Endodermal cell (in vitro differentiated cells): ENCODE measurements at places on chromosomes 2 and 18. TPM values are rescaled to one million over a fixed set of nuclear protein-coding genes. Genes with fewer than 3 reads are reported as not detected.

The DAPL1 gene
- total RNA-seq: not detected in 3 replicates

The KCNS3 gene
- 2.2 to 11.1 TPM (median 10.2 TPM) in 3 replicates for total RNA-seq

GRCh38 chr18:961644-962355, 57.1 kb downstream of the ADCYAP1 start:
- peak; percentile 84 for DNase-seq

GRCh38 chr2:28137221-28137620, 246.7 kb downstream of the BABAM2 start:
- DNase-seq: no peak

The COL6A3 gene
- 0.27 to 0.56 TPM (median 0.40 TPM) in 3 replicates for total RNA-seq

DNA sequence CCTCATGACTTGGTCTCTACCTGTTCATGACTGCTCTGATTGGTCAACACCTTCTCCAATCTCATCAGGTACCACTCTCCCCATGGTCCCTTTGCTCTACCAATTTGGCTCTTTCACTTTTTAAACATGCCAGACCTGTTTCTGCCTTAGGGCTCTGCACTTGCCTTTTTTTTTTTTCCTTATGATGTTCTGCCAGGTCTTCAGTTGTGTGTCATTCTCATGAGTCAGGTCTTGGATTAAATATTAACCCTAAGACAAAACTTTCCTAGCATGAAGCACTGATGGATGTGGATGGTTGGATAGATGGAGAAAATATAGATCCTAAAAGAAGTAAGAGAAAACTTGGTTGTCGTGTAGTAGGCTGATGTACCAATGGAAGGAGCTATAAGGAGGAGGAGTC, 219.3 kb downstream of the TTC32 start:
- no peak for DNase-seq

DNA sequence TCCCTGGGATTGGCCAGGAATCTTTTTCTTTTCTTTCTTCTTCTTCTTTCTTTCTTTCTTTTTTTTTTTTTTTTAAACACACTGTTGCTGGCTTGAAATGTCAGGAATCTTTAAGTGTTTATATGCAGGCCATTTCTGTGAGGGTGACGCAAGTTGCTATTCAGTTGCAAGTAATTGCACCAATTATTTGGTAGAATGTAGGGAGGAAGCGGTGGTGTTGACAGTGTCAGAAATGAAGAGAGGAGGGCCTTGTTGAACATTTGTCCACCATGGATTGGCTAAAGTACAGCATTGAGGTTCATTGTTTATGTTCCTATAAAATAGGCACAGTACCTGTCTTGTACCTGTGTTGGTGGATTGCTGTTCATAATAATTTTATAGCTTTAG, 6.5 kb downstream of the RPIA start:
- DNase-seq: no peak

GRCh38 chr2:150147889-150148683, 339.4 kb downstream of the RND3 start:
- DNase-seq: no peak

The SDC1 gene
- 6.4 to 20.2 TPM (median 19.2 TPM) in 3 replicates for total RNA-seq

GRCh38 chr2:83470928-83471327, 988.2 kb downstream of the SUCLG1 start:
- DNase-seq: no peak

GRCh38 chr2:180143633-180144337, 136.7 kb upstream of the CWC22 start:
- no peak for DNase-seq

The CREG2 gene
- total RNA-seq: 0.13 and 0.27 TPM in 2 replicates

DNA sequence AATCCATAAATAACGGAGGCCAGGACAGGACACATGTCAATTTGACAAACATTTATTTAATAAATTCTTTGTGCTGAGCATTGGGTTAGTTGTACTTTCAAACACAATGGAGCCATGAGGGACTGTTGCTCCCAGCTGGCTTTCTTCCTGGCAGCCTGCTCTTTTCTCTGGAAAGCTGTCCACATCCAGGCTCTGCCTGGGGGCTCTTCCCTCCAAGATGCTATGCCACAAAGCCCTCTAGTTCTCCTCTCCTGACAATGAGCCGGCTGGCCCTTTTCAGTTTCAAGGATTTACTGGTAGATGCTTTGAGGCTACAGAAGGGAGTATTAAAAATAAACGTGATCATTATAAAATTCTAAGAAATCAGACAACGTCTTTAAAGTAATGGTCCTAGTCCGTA, 44.1 kb upstream of the SLC14A2 start:
- DNase-seq: no peak

- DNase-seq: no peak
These were observed 444 bp upstream of the MMADHC start for GRCh38 chr2:149587950-149588487.

DNA sequence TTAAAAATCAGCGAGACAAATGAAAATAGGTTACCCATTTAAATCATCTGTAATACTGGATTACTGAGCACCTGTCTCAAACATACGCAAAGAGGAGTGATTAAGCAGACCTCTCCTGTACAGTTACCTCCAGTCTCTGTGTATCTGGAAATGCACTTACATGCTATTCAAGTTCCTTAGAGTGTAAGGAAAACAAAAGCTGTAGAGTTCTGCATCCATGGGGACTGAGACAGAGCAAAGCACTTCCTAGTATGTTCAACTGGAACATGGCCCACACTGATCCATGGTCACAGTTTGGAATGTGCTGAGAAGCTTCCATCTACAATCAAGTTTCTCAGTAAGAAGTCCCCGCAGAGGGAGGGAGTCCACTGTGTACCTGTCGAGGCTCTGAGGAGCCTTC, 63.9 kb downstream of the PPP4R1 start:
- no peak for DNase-seq

GRCh38 chr2:61017003-61017555, 441 bp upstream of the PEX13 start:
- DNase-seq: peak; percentile 94

The SGO2 gene
- total RNA-seq: 18.4 and 20.0 TPM in 2 replicates

- DNase-seq: no peak
These were observed 14.2 kb upstream of the MALT1 start for GRCh38 chr18:58657081-58657480.

DNA sequence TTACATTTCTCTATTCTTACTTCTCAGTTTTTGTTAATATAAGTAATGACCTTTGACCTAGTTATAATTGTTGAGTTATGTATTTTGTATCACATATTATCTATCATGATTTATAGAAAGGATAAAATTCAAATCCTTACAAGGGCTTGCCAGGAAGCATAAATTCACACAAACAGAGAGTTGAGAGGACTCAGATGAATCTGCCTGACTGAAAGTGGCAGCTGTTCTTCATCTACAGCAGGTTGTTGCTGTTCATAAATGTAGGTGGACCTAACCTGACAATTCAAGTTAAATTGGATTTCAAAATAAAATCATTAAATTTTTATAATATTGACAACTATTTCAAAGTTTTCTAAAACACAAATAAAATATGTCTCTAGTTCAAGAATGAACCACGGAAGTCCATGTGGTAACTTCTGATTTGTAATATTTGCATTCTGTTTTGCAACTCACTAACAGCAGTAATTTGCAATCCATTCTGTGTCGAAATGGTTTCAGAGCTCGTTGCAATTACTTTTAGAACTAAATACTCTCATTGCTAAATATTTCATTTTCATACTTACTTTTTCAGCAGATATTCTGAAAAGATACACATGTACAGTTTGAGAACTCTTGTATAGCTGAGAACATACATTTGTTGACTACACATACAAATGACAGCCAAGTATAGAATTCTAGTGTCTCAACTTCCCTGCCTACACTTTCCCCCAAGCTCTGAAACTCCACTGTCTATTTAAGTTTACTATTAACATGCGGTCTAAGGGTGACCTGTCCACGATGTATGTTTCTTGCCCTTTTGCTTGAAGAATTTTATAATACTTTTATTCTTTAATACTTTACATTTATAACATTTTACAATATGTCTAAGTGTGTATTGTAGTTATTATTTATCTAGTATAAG, 25.7 kb downstream of the SCN7A start:
- DNase-seq: no peak

DNA sequence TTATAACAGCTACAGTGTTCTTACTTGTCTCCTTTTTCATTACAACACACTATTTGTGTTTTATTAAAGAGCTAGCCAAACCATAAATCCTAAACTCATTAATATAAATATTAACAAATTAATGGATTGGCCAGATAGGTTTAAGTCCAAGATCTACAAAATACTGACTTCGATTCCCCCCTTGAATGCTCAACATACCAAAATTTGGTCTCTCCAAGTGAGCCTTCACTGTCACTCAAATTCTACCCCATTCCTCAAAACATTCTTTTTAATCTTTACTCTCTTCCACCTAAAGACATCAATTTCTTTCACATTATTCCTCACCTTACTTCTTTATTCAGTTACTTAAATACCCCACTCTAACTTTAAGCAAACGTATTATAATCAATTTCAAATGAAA, 281.5 kb downstream of the ICOS start:
- DNase-seq: no peak

The ABCB11 gene
- 0.04 TPM in 1 of 3 replicates, not detected in the others for total RNA-seq

DNA sequence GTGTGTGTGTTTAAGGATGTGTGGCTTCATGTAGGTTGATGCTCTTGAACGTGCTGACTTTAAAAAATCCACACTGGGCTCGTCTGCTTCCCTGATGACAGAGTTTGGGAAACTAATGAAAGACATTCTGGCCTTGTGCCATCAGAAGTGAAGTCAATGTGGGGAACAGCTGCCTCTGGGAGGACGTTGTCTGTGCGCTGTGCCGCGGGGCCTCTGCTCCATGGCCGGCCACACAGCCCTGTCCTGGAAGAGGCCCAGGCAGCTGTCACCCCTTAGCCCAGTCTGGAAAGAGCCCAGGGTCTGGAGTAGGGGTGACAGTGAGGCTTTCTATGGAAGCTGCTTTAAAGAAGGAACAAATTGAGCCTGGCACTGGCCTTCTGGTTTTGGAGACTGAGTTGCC, 155.8 kb downstream of the SH3RF3 start:
- no peak for DNase-seq

The RBKS gene
- 3.3 and 4.4 TPM in 2 replicates for total RNA-seq

- DNase-seq: no peak
These were observed 41.5 kb upstream of the LTBP1 start for GRCh38 chr2:32905270-32905669.

GRCh38 chr2:118554616-118555015, 292.8 kb downstream of the EN1 start:
- no peak for DNase-seq

GRCh38 chr2:235852526-235852920, 315.7 kb downstream of the GBX2 start:
- DNase-seq: no peak

GRCh38 chr2:63853527-63854310, 12.0 kb downstream of the UGP2 start:
- DNase-seq: no peak

- no peak for DNase-seq
These were observed 99.0 kb downstream of the MBD2 start for GRCh38 chr18:54125429-54125828.

GRCh38 chr2:217552081-217552480, 450.7 kb downstream of the TNS1 start:
- peak; percentile 57 for DNase-seq

The RIF1 gene
- total RNA-seq: 62.0 to 65.0 TPM (median 64.3 TPM) in 3 replicates

DNA sequence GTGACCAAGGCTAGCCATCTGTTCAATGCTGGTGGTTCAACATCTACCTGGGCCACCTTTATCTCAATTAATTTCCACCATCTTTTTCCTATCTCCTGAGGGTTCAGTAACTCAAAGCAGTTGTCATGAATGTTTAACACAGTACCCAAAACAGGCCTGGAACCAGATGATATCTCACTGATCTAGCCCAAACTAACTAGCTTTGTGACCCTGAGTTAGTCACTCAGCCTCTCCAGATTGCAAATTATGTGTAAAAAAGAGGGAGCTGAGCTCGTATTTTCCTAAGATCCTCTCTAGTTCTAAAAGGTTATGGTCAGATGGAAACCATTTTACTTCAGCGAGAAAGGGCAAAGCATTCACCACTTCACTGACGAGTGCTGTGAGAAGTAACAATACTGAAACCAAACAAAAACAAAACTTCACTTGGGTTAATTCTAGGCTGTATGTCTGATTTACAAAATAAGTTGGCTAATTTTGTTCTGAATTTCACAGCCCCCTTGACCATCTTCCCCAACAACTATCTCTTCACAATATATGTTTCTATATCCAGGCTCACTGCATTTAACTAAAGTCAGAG, 14.8 kb downstream of the SPRED2 start:
- no peak for DNase-seq
